ENCODE measurements at places on chromosomes 6 and 20. TPM values are rescaled to one million over a fixed set of nuclear protein-coding genes. Genes with fewer than 3 reads are reported as not detected.

Gene SYTL3
- total RNA-seq = 2.0 TPM

Gene BPIFA1
- total RNA-seq = not detected

Gene TBXT
- not detected for total RNA-seq

Gene TFAP2C
- total RNA-seq = 5.9 TPM

Gene LPA
- total RNA-seq = 1.4 TPM

Gene CST7
- 0.31 TPM for total RNA-seq

Gene JPH2
- total RNA-seq = 0.16 TPM

Gene CST2
- not detected for total RNA-seq

Gene TCF21
- not detected for total RNA-seq

Gene MOG
- not detected for total RNA-seq

Gene HACE1
- total RNA-seq = 48.7 TPM

Gene HNF4A
- total RNA-seq = not detected

Gene ZSCAN26
- total RNA-seq = 40.7 TPM

Gene FOXP4
- 0.94 TPM for total RNA-seq

Gene POFUT1
- total RNA-seq = 18.1 TPM

Gene SDC4
- total RNA-seq = 1.9 TPM

Gene PKHD1
- under 0.01 TPM for total RNA-seq

Gene CYP39A1
- total RNA-seq = 2.3 TPM

Gene CRISP3
- total RNA-seq = 0.16 TPM

Gene ENPP4
- 27.8 TPM for total RNA-seq

Gene CLDN20
- total RNA-seq = not detected

Gene GTSF1L
- total RNA-seq = not detected

Gene RIMS4
- total RNA-seq = 77.5 TPM

Gene SNAP25
- 92.5 TPM for total RNA-seq
